ENCODE measurements at places on chromosomes 5 and 9. TPM values are rescaled to one million over a fixed set of nuclear protein-coding genes. Genes with fewer than 3 reads are reported as not detected.

DNA sequence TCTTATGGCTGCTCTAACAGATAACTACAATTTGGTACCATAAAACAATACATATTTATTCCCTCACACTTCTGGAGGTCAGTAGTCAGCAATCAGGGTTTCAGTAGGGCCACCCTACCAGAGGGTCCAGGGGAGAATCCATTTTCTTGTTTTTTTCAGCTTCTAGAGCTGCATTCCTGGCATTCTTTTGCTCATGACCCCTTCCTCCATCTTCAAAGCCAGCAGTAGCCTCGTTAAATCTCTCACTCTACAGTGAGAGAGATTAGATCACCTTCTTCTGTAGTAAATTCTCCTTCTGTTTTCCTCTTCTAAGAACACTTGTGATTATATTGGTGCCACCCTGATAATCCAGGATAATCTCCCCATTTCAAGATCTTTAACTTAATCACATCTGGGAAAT is 187.4 kb downstream of the RFK start:
- no peak overlapping the region for H3K27ac ChIP-seq
- H3K27me3 ChIP-seq = no peaks in the 10 kb centered on the region
- no peaks in the 10 kb centered on the region for H3K4me1 ChIP-seq
- H3K4me3 ChIP-seq = no peak overlapping the region
- no peak for DNase-seq

GRCh38 chr5:17340379-17340778 is 122.9 kb downstream of the BASP1 start:
- no peaks in the 10 kb centered on the region for H3K4me1 ChIP-seq
- no peak overlapping the region for H3K4me3 ChIP-seq
- H3K36me3 ChIP-seq = no peaks in the 10 kb centered on the region
- H3K27ac ChIP-seq = no peak overlapping the region
- DNase-seq = peak; percentile 48

DNA sequence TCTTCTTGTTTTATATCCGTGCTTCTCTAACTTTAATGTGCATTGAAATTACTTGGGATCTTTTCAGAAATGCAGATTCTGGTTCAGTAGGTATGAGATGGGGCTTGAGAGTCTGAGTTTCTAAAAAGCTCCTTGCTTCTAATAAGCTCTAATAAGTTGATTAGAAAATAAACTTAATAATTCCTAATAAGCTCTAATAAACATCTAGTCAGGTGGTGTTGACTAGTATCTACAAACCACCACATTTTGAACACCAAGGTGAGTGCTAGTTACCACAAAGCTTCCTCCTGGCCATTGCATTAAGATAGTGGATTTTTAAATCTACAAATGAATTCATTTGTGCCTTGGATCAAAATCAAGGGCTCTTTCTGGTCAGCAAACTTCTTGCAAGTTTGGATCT is 5.3 kb downstream of the TMOD1 start:
- DNase-seq = no peak
- no peak overlapping the region for H3K27ac ChIP-seq
- peaks cover 49% of the 10 kb centered on the region for H3K27me3 ChIP-seq

- no peak overlapping the region for H3K27ac ChIP-seq
- H3K4me1 ChIP-seq = no peaks in the 10 kb centered on the region
- DNase-seq = no peak
- H3K4me3 ChIP-seq = no peak overlapping the region
- H3K27me3 ChIP-seq = no peaks in the 10 kb centered on the region
These were observed 1173.7 kb upstream of the SEMA6A start for GRCh38 chr5:117748336-117748735.

DNA sequence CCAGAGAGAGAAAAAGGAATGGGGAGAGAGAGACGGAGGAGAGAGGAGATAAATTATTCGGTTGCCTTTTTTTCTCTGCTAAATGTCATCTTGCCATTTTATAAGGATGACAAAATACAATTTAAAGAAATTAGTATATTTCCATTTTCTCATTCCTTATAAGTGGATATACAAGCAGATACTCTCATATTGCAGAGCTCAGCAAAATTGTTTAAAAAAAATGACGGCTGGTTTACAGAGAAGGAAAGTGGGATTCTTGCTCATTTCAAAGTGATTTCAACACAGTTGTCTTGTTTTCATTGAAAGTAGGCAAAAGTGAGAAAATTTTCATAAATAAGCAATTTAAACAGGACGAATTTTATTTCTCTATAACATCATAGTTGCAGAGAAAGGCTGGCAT is 641.9 kb upstream of the CDH6 start:
- H3K36me3 ChIP-seq = no peaks in the 10 kb centered on the region
- no peak overlapping the region for H3K27ac ChIP-seq
- no peak overlapping the region for H3K4me3 ChIP-seq
- no peaks in the 10 kb centered on the region for H3K4me1 ChIP-seq
- no peak for DNase-seq
- no peaks in the 10 kb centered on the region for H3K27me3 ChIP-seq

GRCh38 chr9:4299005-4299795 is 668 bp downstream of the GLIS3 start:
- H3K27ac ChIP-seq = peak overlapping the region; percentile 99
- peak overlapping the region; percentile 86 for H3K4me3 ChIP-seq
- no peaks in the 10 kb centered on the region for H3K27me3 ChIP-seq
- peak; percentile 55 for DNase-seq
- no peaks in the 10 kb centered on the region for H3K36me3 ChIP-seq
- H3K4me1 ChIP-seq = peaks cover 54% of the 10 kb centered on the region

GRCh38 chr9:89686126-89686525 is 81.3 kb downstream of the GADD45G start:
- H3K36me3 ChIP-seq = no peaks in the 10 kb centered on the region
- H3K27ac ChIP-seq = no peak overlapping the region
- DNase-seq = no peak
- H3K4me3 ChIP-seq = no peak overlapping the region
- no peaks in the 10 kb centered on the region for H3K4me1 ChIP-seq
- peaks cover 2% of the 10 kb centered on the region for H3K27me3 ChIP-seq

DNA sequence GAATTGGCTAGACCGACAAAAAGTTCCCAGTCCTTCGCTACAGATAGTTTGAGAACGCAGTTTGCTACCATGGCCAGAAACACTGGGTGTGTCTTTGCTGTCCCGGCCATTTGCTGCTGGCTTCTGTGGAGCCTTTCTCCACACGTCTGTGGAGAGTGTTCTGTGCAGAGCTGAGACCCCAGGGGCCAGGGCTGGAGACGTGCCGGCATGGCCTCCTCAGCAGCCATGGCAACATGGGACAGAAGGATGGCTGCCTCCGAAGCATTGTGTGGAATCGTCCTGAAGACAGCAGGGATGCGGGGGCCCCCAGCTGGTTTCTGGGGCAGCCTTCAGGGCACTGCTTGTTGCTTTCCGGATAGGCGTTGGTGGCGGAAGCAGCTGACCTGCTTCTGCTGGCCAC is 142.8 kb downstream of the GADD45G start:
- no peaks in the 10 kb centered on the region for H3K27me3 ChIP-seq
- H3K27ac ChIP-seq = no peak overlapping the region
- DNase-seq = no peak
- no peaks in the 10 kb centered on the region for H3K4me1 ChIP-seq
- H3K4me3 ChIP-seq = no peak overlapping the region
- H3K36me3 ChIP-seq = no peaks in the 10 kb centered on the region

DNA sequence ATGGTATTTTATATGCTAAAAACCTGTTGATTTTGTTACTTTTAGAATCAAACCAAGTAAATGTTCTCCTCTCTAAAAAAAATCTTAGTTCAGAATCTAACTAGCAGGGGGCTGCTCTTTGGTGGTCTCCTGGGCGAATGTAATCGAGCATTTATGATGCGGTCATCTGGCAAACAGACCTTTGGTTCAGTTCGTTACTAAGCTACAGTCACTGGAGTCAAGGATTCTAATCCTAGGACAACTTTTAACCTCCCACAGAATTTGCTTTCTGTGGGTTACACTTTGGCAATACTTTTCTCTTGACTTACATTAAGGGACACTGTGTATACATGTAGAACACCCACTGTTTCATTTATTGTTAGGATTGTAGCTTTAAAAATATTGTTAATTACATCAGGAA is 26.3 kb upstream of the FREM1 start:
- H3K27me3 ChIP-seq = no peaks in the 10 kb centered on the region
- H3K36me3 ChIP-seq = no peaks in the 10 kb centered on the region
- H3K4me1 ChIP-seq = no peaks in the 10 kb centered on the region
- H3K4me3 ChIP-seq = no peak overlapping the region

GRCh38 chr5:55600497-55601203 is 65.9 kb upstream of the PLPP1 start:
- no peaks in the 10 kb centered on the region for H3K36me3 ChIP-seq
- DNase-seq = peak; percentile 89
- H3K4me1 ChIP-seq = peaks cover 43% of the 10 kb centered on the region
- H3K27ac ChIP-seq = peak overlapping the region; percentile 73
- H3K4me3 ChIP-seq = no peak overlapping the region

DNA sequence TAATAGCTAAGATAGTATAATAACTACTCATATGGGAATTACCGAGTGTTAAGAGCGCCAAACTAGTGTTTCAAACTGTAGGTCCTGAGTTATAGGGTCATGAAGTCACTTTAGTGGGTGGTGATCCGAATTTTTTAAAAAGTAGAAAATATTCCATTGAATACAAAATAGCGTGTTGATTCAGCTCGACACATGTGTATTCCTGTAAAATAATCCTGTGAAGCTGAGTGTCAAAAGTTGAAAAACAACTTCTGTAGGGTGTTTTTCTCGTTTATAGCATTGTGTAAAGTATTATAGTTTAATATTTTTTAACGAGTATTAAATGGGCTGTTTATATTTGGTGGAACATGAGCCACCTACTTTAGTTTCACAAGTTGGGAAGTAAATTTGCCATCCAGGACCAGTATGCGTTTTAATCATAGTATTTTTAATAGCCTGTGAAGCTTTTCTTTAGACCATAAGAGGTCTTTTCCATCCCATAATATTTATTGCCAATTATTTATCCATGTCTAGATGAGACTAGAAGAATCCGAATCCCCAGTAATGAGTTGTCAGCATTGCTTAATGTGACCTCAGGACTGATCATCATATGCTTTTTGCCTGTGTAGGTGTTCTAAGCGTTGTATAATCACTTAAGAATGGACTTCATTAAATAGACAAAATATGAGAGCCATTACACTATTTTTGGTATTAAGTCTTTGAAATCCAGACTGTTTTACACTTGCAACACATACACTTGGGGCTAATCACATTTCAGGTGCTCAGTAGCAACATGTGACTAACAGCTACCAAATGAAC is 84.1 kb downstream of the PTPDC1 start:
- peak overlapping the region; percentile 84 for H3K27ac ChIP-seq
- H3K36me3 ChIP-seq = peaks cover 4% of the 10 kb centered on the region
- peak overlapping the region; percentile 99 for H3K4me3 ChIP-seq
- DNase-seq = peak; percentile 35
- peaks cover 10% of the 10 kb centered on the region for H3K4me1 ChIP-seq

DNA sequence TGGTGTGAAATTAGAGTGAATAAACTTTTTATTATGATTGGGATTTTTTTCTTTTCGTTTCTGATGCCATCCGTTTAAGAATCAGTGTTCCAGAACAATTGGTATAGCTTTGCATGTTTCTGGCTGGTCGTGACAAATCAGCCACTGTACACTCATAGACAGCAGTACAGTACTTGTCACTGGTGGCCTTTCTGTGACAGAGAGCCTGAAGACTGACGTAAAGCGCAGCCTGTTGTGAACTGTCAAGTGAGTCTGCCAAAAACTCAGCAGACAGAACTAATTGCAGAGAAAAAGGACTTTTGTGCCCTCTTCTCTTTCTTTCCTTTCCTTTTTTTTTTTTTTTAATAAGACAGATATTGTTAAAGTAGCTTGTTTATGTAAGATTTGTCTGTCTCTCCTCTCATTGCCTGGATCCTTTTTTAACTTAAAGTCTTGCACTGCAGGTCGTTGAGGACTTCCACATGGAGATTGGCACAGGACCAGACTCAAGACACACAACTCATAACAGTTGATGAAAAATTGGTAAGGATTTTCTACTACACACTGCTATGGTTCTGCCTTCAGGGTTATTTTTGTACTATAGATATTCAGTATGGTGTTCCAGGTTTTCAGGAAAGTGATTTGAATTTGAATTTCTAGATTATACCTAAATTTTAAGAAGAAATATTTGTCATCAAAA is 42.7 kb downstream of the NDUFS4 start:
- peaks cover 8% of the 10 kb centered on the region for H3K4me1 ChIP-seq
- no peaks in the 10 kb centered on the region for H3K36me3 ChIP-seq
- H3K27ac ChIP-seq = no peak overlapping the region
- no peaks in the 10 kb centered on the region for H3K27me3 ChIP-seq

- H3K27me3 ChIP-seq = peaks cover 8% of the 10 kb centered on the region
- H3K4me3 ChIP-seq = no peak overlapping the region
- H3K36me3 ChIP-seq = no peaks in the 10 kb centered on the region
- no peak for DNase-seq
These were observed 30.4 kb upstream of the NDFIP1 start for GRCh38 chr5:142078221-142078620.

DNA sequence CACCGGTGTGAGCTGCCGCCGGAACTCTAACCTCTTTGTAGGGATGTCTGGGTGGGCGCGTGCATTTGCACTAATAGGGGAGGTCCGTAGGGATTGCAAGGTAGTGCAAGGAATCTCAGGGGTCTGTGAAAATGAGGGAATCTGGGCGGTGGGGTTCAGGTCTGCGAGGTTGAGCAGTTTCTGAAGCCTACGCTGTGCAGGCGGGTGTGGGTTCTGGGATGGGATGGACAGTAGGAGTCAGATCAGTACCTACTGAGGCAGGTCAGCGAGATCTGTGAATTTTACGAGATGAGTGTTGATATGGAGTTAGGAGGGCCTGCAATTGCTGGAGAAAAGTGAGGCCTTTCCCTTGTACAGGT is 856 bp upstream of the ATOSB start:
- H3K4me1 ChIP-seq = peaks cover 38% of the 10 kb centered on the region
- peak overlapping the region; percentile 94 for H3K4me3 ChIP-seq
- peak overlapping the region; percentile 21 for H3K27ac ChIP-seq

GRCh38 chr9:4334410-4334813 is 34.5 kb upstream of the GLIS3 start:
- no peaks in the 10 kb centered on the region for H3K27me3 ChIP-seq
- H3K4me3 ChIP-seq = no peak overlapping the region
- peaks cover 7% of the 10 kb centered on the region for H3K4me1 ChIP-seq
- H3K27ac ChIP-seq = no peak overlapping the region
- peak; percentile 54 for DNase-seq

GRCh38 chr9:108889649-108890067 is 27.6 kb downstream of the ACTL7A start:
- H3K4me3 ChIP-seq = no peak overlapping the region
- H3K4me1 ChIP-seq = peaks cover 3% of the 10 kb centered on the region
- DNase-seq = peak; percentile 45

SLC4A9 gene
- not detected for total RNA-seq

SLC36A3 gene
- not detected for total RNA-seq

WNT8A gene
- total RNA-seq = not detected

LAMC3 gene
- total RNA-seq = 0.20 TPM

CDH18 gene
- not detected for total RNA-seq

AFAP1L1 gene
- total RNA-seq = 8.3 TPM

GLRA1 gene
- not detected for total RNA-seq

RFX3 gene
- total RNA-seq = 12.1 TPM

EIF4EBP3 gene
- total RNA-seq = 3.6 TPM

IGFBPL1 gene
- total RNA-seq = 5.6 TPM

LCN9 gene
- 4.8 TPM for total RNA-seq

STPG3 gene
- total RNA-seq = not detected

IRX2 gene
- total RNA-seq = 7.0 TPM

AQP3 gene
- 4.6 TPM for total RNA-seq

STK32A gene
- 0.25 TPM for total RNA-seq
